H9 (cell line): ENCODE measurements at places on chromosomes 4 and X.

- DNase-seq: peak; percentile 66
Measured at GRCh38 chr4:52657618-52658501, 1.2 kb downstream of the USP46 start.

GRCh38 chrX:17042037-17042436, 95.6 kb downstream of the REPS2 start:
- no peak for DNase-seq

- no peak for DNase-seq
Measured at GRCh38 chrX:97030463-97030862, 146.8 kb downstream of the RPA4 start.

GRCh38 chr4:157803421-157803820, 369.4 kb downstream of the GASK1B start:
- DNase-seq: no peak

DNA sequence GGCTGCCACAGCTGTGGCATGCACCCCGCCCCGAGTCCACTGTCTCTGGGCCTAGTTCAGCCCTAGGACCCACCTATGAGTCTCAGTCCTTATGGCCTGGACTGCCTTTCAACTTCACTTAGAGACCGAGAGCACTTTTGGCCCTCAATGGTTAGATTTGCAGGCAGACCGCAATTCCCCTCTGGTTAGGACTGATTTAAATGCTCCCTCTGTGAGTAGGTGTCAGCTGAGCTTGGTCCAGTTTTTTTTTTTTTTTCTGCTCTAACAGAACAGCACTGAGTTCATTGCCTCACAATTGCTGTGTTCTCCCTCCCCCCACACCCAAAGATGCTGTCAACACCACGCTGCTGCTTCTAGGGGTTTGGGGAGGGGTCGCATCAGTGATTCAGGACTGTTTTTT, 143.2 kb downstream of the BMP15 start:
- DNase-seq: no peak

- no peak for DNase-seq
Measured at GRCh38 chr4:185227713-185228278, 18.4 kb downstream of the SNX25 start.

DNA sequence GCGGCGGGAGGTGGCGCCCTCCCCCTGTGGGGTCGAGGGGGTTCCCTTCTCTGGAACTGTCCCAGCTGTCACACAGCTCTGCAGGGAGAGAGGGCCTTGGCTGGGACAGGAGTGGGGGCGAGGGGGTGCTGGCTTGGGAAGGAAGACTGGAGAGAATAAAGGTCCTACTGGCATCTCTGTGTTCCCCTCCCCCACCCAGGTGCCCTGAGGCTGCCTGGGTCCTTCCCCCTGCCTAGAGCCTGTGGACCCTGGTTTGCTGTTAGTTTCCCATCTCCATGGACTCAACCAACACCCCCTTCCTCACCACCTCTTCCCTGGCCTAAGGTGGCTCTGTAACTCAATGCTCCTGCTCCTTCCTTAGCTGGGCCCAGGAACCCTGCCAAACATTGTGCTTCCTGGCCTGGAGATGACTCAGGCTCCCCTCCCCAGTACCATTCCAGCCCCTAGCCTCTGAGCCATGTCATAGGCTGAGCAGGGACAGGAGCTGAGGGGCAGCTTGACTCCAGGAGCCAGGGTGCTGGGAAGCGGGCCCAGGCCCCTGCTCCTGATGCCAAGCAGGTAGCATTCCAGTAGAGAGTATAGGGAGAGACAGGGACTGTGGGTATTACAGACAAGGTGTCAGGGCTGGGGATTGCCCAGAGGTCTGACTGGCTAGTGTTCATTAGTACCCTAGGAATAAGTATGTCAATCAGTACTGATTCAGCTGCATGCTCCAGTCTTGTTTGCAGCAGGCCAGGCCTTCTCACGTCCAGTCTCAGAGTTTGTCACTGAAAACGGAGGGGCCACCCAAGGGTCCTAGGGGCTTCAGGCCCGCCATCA, 100.7 kb downstream of the EFNB1 start:
- no peak for DNase-seq

- no peak for DNase-seq
Measured at GRCh38 chr4:26086621-26087441, 172.8 kb downstream of the SMIM20 start.

- no peak for DNase-seq
Measured at GRCh38 chr4:118363166-118363565, 10.4 kb upstream of the PRSS12 start.

GRCh38 chr4:7761720-7762119, 177.9 kb downstream of the AFAP1 start:
- DNase-seq: peak; percentile 80

DNA sequence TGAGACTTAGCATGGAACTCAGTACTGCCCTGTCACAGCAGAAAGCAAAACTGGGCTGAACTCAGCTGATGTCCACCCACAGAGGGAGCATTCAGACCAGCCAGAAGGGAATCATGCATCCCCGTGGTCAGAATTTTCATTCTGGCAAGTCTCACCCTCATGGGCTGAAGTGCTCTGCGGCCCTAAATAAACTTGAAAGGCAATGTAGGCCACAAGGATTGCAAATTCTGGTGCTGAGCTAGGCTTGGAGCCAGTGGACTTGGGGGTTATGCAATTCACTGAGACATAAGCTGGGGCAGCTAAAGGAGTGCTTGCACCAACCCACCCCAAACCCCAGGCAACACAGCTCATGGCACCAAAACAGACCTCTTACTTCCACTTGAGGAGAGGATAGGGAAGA, 494.1 kb downstream of the GABRG1 start:
- no peak for DNase-seq

- no peak for DNase-seq
Measured at GRCh38 chrX:125620715-125621587, 301.3 kb downstream of the TEX13C start.

- DNase-seq: no peak
Measured at GRCh38 chr4:23889814-23890341, at the start of gene PPARGC1A. PPARGC1A (minus strand) TSS chr4:23890047; CDS start chr4:23889957, 90 bp downstream.

DNA sequence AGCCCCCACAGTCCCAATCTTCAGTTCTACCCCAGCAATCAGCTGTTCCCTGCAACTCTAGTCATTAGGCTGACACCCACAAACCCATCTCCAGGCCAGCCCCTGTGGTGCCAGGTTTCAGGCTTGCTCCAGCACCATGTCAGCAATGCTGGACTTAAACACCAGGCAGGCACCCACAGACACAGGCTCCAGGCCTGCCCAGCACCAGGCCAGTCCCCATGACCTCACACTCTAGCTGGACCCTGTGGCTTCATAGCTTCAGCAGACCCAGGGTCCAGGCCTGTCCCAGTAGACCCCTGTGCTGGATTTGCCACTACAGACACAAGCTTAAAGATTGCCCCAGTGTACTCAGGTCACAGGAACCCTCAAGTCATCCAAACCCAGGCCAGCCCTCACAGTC, 300.3 kb downstream of the CHIC1 start:
- no peak for DNase-seq

DNA sequence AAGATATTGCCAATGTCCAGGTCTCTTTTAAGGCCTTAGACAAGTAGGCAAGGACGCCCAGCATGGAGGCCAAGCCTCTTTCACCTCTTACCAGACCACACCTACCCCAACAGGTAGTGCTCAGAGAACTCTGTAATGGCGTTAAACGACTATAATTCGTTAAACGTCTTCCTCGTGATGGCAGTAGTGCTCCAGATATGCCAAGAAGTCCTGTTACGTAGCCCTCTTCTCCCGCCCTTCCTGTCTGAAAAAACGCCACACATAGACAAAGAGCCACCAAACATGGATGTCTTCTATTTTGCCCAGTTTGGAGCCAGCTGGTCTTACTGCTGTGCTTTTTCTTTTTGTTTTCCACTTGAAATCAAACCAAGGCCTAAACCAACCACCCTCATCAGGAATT, 190.7 kb downstream of the OR13H1 start:
- no peak for DNase-seq

GRCh38 chr4:17134565-17134964, 236.1 kb upstream of the LDB2 start:
- no peak for DNase-seq

DNA sequence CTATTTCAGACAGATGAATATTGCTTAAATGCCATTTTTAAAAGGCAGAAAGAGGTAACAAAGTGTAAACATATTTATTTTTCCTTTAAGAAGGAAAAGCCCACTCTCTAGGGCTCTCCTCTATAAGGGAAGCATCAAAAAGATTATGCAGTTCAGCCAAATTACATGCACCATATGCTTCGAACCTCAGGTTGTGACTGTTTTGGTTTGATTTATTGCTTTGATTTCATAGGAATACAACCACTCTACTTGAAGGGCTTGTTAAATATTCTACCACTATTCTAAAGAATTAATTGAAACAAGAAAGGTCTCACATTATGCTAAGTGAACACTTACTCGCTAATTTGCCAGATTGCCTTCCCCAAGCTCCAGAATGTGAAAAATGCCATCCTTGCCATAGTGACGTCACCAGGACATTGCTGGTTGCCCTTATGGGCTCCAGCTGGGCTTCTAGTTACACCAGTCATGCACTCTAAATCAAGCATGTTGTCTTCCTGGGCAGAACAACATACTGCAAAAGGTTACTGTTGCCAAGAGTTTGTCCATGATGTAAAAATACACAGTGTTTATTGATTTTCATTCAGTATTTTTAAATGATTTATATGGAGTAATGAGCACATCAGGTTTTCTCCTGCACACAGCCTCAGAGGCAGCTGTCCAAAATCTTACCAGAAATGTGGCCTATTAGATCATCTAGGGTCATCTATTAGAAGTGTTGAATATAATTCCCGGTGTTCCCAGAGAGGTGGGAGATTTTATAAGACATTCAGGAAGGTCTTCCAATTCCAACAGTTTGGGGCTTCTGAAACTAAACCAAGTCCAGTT, 164.4 kb upstream of the RAPGEF2 start:
- no peak for DNase-seq

GRCh38 chr4:17816142-17816541, 5.4 kb downstream of the NCAPG start:
- no peak for DNase-seq

DNA sequence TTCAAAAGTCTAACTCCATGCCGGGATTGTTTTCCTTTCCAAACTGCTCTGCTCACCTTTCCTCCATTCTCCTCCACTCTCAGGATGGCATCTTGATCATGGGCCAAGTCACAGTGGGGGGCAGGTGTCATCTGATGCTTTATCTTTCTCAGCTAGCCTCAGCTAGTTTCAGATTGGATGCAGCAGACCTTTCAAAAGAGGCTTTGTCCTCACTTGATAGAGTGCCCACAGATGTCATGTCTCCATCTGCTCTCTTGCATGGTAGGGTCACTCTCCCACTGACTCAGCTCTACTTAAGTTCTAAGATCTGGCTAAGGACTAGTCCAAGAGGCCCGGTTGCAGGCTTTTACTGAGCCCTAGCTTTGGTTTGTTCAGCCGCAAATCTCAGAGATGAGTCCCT, 341.8 kb upstream of the GALNT7 start:
- DNase-seq: no peak

DNA sequence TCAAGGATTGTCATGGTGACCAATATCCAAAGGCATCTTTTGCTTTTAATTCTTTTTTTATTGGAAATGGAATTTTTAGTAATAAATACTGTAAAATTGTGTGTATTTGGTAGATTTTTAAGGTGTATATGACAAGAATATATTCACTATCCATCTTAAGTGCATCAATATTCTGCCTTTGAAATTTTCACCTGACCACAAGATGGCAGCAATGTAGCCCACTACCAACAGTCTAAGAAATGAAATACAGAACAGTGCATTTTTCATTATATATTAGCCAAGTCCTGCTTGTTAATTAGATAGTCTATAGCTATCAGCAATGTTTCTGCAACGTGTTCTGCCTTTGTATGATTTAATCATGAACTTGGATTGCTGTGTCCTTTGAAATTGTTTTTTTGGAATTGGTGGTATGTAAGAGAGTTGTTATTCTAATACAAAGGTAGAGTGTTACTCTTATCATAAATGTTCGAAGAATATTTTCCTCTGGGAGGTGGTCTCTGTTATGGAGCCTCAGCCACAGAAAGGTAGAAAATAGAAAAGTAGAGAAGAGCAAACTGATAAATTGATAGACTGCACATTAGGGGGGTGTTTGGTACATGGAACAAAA, 38.2 kb downstream of the HPGDS start:
- DNase-seq: no peak

DNA sequence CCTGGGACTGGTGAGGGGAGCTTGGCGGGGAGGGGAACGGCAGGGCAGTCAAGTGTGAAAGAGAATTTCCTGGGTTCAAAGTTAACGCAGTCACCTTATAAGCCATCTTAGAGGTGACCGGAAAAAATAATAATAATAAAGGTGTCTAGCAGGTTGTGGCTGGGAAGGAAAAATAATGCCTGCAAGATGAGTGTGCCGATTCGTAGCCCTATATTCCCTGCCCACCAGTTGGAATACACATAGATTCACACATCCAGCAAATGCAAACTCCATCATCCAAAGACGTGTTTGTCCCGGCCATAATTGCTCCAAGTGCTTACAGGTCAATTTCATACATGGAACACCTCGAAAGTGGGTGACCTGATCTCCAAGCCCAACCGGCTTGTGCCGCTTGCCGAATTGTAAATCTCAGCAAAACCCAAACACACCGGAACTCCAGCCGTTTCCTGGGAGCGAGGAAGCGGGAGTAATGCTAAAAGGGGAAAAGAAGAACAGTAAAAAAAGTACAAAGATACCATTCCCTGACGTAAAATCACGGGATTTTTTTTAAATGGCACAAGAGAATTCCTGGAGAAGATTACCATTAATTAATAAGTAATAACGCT, 1.3 kb upstream of the FAT1 start:
- DNase-seq: no peak

- DNase-seq: no peak
Measured at GRCh38 chrX:39327255-39327654, 526.0 kb downstream of the MID1IP1 start.

DNA sequence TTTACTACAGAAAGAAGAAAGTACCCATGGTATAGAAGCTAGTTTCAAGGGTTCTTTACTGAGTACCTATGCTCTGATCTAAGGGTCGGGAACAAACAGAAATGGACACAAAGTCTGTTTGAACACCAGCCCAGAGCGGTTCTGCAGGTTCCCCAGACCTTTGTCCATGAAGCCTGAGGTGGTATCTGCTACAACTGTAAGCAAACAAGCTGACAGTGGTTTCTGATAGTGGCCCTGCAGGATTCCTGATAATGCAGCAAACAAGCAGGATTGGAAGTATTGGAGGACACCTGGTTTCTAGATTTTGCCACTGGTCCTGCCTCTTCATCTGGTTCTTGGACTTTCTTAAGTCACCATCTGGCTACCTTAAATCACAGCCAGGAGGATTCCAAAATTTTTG, 23.7 kb downstream of the SMPX start:
- no peak for DNase-seq

GRCh38 chr4:108255203-108255747, 86.5 kb upstream of the LEF1 start:
- DNase-seq: no peak

GRCh38 chr4:8777320-8778196, 94.1 kb downstream of the HMX1 start:
- DNase-seq: no peak

DNA sequence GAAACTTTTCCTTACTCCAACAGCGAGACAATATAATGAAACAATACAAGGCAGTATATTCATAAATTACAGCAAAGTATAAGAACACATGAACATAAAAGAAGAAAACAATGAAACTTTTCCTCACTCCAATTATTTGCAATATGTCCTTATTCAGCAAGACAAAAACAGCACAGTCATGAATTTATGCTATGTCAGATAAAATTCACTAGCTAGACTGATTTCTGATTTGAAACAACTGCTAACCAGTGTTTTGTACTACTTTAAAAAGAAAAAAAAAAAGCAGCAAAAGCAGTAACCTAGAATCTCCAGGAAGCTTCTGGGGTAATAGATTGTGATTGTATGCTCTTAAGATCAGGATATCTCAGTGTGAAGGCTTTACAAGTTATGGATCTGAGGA, 45.2 kb upstream of the UNC5C start:
- no peak for DNase-seq

GRCh38 chr4:9970399-9971011, 50.8 kb downstream of the SLC2A9 start:
- DNase-seq: no peak
